ENCODE measurements at places on chromosomes 13 and 19.

DNA sequence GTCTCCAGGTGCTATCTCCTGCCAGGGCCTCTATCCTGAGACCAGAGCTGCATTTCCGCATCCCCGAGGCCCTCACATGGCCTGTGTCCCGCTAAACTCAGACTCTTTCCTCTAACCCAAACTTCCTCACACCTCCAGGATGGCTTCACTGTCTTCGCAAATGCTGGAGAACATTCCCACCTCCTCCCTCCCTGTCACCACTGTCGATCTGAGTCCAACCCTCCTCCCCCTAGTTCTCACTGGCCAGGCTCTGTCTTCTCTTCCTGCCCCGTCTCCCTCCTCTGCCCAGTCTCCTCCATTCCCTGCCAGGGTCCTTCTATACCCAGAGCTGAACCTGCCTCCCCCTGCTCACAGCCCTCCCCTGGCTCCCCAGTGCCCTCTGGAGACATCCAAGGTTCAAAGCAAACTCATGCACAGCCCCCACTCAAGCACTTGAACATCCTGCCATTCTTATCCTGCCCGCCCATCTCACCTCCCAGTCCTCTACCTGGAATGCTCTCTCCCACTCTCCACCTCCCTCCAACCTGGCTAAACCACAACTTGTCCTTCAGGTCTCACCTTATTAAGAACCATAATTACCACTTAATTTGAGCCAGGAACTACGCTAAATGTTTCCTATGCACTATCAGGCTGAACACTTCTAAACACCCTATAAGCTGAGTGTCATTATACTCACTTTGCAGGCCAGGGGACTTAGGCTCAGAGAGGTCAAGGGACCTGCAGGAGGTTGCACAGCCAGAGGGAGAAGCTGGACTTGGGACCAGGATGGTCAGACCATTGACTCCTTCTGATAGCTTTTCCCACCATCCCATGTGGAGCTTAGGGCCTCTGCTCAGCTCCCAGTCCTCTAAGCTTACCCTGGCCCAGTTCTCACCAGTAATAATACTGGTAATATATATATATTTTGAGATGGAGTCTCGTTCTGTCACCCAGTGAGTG, 961 bp upstream of the VSIG10L start:
- no peak for DNase-seq

DNA sequence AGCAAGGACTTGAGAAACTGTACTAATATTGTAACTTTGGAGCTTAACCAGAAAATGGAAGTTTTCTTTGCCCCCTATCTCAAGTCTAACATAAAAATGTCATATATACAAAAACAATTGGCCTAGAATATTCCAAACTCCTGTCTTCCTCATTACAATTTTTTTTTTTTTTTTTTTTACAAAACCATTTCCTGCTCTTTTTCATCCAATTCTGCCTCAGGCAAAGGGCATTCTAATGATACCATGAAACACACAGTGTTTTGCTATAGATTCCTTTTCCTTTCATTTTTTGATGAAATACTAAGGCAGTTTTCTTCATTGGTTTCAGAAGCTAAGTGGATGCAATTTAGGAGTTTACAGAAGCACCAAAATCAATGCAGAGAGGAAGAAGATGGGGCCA, 119.7 kb downstream of the LHFPL6 start:
- DNase-seq = no peak

DNA sequence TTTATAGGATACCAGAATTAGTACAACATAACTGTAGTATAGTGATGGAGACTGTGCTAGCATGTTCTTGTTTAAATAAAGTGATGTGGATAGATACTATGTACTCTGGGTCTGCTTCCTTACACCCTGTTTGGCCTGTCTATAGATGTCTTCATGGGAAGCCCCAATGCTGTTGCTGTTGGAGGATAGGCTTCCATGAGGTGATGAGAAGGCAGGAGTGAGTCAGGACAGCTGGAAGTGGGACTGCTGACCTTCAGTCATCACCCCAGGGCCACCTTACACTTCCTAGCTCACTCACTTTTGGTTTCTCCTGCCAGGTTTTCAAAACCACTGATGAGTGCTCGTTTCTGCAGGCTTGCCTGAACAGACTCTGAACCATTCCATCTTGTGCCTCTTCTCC, 4.2 kb downstream of the KCTD4 start:
- no peak for DNase-seq

DNA sequence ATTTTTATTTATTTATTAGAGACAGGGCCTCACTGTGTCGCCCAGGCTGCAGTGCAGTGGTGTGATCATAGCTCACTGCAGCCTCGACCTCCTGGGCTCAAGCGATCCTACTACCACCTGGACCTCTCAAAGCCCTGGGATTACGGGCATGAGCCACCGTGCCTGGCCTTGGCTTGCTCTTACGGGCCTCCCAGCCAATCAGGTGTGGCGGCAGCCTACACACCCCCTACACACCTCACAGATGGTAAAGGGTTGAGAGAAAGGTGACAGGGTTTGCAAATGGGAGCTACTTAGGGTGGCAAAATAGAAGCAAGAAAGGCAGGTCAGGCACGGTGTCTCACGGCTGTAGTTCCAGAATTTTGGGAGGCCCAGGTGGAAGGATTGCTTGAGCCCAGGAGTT, 1.0 kb upstream of the ZBTB32 start:
- no peak for DNase-seq

- no peak for DNase-seq
Measured at GRCh38 chr19:5891938-5892771, 11.4 kb downstream of the NDUFA11 start.

- DNase-seq = no peak
Measured at GRCh38 chr13:61852116-61852619, 436.5 kb upstream of the PCDH20 start.

- DNase-seq = no peak
Measured at GRCh38 chr19:23823952-23824389, 65.3 kb upstream of the ZNF681 start.

- DNase-seq = no peak
Measured at GRCh38 chr19:47601180-47601904, 7.6 kb upstream of the BICRA start.

- DNase-seq = no peak
Measured at GRCh38 chr13:50033725-50034124, 18.5 kb downstream of the KCNRG start.

GRCh38 chr19:5804516-5805461, at the start of gene NRTN:
Gene NRTN, plus strand, starts transcription at chr19:5805067. Its CDS starts 19,099 bp downstream, at chr19:5824166.
- peak; percentile 33 for DNase-seq

- no peak for DNase-seq
Measured at GRCh38 chr19:1884719-1885334, 469 bp downstream of the ABHD17A start.

GRCh38 chr13:34347784-34348573, 530.0 kb downstream of the RFC3 start:
- DNase-seq = no peak

GRCh38 chr13:26534036-26534726, 23.3 kb upstream of the WASF3 start:
- no peak for DNase-seq

DNA sequence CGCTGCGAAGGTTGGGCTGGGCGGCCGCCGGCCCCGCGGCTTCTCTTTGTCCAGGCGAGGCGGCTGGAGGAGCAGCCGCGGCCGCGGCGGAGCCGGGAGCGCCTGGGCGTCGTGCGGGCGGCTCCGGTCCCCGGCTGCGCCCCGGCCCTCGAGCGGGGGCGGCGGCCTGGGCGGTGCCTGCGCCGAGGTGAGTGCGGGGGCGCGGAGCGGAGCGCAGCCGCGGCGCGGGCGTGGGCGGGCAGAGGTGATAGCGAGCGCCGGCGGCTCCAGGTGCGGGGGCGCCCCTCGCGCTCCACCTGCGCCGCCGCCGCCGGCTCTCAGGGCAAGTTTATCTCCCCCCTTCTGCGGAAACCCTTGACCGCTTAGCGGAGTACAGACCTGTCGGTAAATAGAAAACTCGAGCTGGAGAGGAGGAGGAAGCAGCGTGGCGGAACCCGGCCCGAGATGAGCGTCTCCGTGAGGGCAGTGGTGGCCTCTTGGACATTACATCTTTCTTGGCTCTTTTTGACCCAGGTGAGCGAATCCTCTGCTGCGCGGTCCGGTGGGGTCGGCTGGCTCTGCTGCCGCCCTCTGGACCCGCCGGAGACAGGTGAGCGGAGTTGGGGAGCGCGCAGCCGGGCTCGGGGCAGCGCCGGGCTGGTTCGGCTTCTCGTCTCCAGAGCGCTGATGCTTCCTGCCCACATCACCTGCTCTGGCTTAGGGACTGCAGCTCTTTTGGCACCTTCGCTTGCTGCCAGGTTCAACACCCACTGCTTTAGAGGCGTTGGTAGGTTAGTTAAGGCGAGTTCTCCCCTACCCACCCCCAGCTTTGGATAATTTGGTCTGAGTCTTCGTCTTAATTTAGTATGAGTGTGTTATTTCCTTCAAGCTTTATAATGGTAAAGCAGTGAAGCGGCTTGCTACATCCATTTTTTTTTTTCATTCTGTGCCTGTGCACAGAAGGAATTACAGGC, at the start of gene MTUS2:
TSS of gene MTUS2 (plus strand) at position 241 of the 953 bp plus-strand sequence.
- DNase-seq = no peak

DNA sequence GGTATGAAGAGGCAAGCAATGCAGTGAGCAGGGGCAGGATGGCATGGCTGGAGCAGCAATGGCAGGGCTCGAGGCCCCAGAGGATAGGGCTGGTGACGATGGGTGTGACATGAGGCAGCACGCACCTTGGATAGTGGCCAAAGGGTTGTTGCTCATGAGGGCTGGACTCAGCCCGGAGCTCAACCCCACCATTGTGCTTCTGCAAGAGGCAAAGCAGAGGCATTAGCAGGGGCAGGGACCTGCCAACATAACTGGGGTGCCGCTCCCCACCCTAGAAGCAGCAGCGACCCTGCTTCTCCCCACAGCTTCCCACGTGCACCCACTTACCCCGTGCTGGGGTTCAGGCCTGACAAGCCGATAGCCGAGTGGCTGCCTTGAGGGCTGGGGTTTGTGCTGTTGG, 15.8 kb downstream of the ZNF574 start:
- no peak for DNase-seq

DNA sequence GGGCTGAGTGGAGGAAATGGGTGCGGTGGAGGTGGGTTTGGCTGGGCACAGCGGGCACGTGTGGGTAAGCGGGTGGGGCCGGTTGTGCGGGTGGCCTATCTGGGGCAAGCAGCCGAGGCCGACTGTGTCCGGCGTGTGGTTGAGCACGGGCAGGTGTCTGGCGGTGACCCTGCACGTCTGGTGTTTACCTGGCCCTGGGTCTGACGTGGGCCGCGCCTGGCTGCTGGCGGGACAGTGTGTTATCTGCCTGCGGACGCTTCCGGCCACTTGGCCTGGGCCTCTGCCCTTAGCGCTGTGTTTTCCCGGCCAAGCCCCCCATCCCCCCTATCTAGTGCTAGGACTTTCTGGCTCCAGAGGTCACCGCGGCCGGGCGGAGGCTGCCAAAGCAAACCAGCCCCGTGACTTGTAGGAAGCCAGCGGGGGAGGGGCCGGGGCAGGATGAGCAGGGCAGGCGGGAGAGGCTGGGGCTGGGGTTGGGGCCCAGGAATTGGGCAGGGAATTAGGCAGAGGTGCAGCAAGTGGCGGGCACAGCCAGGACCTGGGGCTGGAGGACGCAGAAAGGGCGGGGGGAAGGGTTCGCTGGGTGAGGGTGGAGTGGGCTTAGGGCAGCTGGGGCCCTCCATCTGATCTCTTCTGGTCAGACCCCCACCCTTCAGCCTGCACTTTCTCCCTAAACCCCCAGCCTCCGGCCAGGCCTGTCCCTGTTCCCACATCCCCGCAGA, 534 bp upstream of the HPN start:
- DNase-seq = no peak

- no peak for DNase-seq
Measured at GRCh38 chr13:52947921-52948373, 80.7 kb upstream of the OLFM4 start.

DNA sequence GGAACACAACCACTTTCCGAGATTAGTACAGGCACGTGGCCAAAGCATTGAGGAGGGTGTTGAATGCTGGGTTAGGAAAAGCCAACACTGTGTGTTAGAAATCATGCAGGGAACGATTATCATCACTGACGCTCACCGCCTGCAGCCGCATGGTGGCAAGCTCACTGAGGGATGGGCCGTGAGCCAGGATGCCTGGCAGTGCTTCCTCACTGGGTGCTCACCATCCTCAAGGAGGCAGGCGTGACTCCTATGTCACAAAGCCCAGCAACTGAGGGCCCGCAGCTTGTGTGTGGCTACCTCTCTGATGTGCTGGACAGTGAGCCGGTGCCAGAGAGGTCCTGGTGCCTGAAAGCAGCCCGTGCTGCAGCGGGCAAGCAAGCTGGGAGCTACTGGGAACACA, 30.4 kb upstream of the TIMM44 start:
- DNase-seq = no peak

DNA sequence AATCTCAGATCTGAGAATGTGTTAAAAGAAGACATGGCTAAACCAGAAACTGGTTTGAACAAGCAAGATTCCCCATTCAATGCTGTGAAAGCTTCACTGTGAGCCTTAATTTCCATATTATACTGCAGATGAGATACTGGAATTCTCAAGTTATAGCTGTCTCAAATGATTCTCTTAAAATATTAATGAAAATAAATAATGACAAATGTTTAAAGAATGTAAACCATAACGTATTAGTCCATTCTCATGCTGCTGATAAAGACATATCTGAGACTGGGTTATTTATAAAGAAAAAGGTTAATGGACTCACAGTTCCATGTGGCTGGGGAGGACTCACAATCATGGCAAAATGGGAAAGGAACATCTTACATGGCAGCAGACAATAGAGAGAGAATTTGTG, 667.8 kb downstream of the SLITRK1 start:
- DNase-seq = no peak

DNA sequence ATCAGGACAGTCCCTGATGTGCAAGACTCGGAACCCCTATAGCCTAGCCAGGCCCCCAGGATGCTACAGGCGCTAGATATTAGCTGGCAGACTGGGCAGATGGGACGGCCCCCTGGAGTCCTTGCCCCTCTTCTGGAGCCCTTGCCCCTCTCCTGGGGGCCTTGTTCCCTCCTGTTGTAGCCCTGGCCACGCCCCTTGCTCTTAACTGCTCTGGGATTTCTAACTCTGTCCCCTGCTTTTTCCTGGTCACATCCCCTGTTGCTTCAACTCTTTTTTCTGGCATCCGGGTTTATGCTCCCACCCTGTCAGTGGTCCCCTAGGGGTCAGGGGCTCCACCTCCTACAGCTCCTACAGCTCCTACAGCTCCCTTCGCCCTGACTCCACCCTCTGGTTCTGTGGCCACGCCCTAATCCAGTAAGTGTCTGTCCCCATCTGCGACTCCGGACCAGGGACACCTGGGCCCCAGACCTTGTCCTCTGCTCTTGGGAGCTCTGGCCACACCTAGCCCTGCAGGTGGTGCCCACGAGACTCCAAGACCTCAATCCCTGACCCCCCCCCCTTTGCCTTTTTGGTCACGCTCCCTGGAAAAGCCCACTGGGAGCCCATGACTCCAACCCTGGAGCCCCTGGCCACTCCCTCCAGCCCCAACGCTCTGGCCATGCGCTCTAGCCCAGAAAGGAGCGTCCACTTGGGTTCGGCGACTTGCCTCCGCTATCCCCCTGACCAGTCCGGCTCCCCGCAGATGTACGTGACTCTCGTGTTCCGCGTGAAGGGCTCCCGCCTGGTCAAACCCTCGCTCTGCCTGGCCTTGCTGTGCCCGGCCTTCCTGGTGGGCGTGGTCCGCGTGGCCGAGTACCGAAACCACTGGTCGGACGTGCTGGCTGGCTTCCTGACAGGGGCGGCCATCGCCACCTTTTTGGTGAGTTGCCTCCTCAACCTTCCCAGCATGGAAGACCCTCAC, 6.8 kb downstream of the PLPPR2 start:
- DNase-seq = no peak

All from stimulated activated CD8-positive, alpha-beta memory T cell treated with anti-CD3 and anti-CD28 coated beads, Interleukin-2, amount 100 ng/mL, for 1 hour (primary cell).